ENCODE measurements at places on chromosomes 1 and 21.

GRCh38 chr1:179228783-179229213 is 679 bp downstream of the ABL2 start:
- DNase-seq = no peak

DNA sequence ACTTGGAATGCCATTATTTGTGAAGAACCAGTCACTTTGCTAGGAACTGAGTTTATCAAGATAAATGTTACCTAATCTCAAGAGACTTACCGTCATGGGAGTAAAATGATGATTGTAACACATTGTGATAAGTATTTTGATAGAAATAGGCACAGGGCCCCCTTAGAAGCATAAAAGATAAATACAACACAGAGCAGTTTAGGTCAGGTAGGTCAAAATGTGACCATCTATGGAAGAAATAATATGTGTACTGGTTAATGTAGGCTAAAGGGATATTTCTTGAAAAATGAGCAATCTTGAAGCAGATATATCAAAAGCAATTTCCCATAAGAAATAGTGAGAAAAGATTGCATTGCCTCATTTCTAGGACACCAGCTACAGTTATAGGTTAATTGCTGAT is 1386.8 kb upstream of the ADGRL2 start:
- DNase-seq = no peak

- DNase-seq = no peak
Observed at GRCh38 chr1:107862064-107862463, 102.9 kb downstream of the VAV3 start.

DNA sequence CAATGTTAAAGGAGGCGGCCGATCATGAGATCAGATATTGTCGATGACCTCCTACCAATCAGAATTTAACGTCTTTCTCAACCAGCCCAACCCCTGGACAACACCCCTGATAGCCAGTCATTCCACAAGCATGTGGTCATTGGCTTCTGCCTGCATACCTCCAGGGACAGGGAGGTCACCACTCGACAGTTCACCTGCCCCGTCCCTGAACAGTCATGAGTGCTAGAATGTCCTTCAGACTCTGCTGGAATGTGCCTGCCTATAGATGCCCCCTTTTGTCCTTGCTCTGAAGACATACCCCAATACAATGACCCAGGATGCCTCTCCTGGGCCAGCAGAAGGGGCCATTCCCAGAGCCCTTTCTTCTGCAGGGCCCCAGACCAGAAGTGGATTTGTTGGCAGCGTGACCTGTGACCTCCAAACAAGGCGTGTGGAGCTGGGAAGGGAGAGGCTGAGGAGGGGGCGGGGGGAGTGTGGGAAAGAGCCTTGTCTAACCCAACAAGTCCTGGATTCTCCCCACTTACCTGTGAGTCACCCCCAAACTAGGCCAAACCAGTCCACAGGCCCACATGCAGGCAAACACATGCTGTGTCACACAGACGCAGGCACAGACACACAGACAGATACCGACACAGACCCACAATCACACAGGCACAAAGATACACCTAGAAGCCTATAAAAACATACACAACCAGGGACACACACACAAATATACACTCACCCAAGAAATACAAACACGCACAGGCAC is 2.2 kb downstream of the CRYBG2 start:
- no peak for DNase-seq

DNA sequence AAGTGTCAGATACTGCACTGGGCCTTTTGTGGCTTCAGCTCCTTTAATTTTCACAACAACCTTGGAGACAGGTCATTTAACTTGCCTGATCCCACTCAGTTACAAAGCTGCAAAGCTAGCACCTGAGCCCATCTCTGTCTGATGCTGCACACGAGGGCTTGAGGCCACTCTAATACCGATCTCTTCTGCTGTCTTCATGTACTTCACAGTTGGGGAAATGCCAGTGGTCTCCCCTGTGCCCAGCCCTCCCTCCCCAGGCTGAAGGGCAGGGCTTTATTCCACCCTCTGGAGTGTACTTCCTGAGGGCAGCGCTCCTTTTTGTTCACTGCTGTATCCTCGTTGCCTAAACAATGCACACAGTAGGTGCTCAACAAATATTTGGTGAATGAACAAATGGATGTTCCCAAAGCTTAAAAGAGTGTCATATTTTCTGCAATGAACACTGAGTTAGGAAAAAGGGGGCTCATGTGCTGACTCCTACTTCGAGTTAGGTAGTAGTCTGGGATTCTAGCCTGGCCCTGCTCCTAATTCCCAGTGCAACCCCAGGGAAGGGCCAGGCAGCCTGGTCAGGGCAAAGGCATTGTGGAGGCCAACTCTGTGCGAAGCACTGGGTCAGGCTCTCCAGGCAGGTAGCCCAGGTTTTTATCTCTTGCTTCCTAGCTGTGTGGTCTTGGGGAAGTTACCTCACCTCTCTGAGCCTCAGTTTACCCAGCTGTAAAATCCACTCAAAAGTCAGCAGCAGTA is 1.1 kb downstream of the TMCO4 start:
- DNase-seq = no peak

DNA sequence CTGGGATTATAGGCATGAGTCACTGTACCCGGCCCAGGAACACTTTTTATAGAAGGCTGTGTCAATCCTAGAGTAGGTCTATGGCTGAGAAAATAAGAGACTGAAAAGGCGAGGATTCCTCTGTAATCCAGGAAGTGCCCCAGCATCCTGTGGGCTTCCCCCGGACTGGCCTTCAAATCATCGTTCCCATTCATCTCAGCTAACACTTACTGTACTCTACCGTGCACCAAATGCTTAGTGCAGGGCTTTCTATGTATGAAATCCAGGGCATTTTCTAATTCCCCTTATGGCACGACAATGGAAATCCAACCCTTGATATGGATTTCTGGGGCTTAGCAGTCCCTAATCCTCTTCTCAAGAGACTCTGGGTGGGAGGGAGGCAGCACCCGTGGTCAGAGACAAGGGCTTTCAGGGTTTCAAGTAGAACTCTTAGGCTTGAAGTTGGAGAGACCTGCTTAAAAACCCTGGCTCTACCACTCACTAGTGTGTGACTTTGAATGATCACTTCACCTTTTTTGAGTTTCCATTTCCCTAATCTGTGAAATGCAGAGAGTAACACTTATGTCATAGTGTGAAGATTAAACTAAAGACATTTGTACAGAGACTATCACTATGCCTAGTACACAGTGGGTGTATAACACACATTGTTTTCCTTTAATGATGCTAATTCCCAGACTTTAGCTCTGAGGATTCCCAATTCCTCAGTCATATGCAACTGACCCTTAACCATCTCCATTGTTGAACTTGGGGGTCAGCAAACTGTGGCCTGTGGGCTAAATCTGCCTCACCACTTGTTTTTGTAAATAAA is 20.3 kb downstream of the MECR start:
- no peak for DNase-seq

- no peak for DNase-seq
Observed at GRCh38 chr1:230354005-230354404, 72.1 kb downstream of the PGBD5 start.

- peak; percentile 19 for DNase-seq
Observed at GRCh38 chr1:47997289-47998200, at the start of gene TRABD2B. Gene TRABD2B (minus strand): TSS chr1:47997385.

- no peak for DNase-seq
Observed at GRCh38 chr1:177278626-177279390, 108.0 kb downstream of the BRINP2 start.

DNA sequence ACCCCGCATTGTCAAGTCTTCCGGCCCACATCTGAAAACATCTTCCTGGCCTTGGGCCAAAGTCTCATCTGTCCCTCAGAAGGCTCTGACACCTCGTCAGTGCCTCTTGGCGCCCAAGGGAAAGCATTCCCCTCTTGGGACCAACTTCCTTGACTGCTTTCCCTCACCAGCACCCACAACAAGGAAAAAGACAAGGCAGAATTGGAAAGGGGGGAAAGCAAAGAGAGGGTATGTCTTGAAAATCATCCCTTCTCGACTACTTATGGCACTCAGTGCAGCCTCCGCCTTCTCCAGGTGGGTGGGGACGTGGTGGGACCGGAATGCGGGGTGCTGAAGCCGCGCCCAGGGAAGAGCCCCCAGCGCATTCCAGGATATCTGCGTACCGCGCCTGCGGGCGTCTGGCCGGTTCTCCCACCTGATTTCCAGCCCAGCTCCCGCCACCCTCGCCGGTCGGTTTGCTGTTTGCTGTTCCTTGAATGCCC is 554 bp upstream of the SLC39A1 start:
- no peak for DNase-seq

DNA sequence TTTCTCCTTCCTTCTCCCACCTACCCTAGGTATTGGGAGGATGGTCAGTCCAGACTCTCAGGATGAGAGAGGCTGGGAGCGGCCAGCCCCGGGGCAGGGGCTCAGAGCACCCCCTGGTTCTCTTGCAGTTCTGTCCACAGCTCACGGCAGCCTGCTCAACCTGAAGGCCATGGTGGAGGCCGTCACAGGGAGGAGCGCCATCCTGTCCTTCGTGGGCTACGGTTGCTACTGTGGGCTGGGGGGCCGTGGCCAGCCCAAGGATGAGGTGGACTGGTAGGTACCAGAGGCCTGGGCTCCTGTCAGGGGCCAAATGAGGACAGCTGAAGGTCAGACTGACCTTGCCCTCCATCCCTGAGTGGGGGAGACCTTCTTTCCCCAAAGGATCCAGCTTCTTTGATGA is 4.2 kb downstream of the PLA2G2F start:
- no peak for DNase-seq

- no peak for DNase-seq
Observed at GRCh38 chr1:205633421-205633976, 1.7 kb upstream of the ELK4 start.

- DNase-seq = no peak
Observed at GRCh38 chr1:185265314-185265713, 51.7 kb downstream of the IVNS1ABP start.

- no peak for DNase-seq
Observed at GRCh38 chr1:184395370-184395769, 8.5 kb downstream of the C1orf21 start.

GRCh38 chr1:234361102-234361603 is 12.1 kb upstream of the COA6 start:
- no peak for DNase-seq

DNA sequence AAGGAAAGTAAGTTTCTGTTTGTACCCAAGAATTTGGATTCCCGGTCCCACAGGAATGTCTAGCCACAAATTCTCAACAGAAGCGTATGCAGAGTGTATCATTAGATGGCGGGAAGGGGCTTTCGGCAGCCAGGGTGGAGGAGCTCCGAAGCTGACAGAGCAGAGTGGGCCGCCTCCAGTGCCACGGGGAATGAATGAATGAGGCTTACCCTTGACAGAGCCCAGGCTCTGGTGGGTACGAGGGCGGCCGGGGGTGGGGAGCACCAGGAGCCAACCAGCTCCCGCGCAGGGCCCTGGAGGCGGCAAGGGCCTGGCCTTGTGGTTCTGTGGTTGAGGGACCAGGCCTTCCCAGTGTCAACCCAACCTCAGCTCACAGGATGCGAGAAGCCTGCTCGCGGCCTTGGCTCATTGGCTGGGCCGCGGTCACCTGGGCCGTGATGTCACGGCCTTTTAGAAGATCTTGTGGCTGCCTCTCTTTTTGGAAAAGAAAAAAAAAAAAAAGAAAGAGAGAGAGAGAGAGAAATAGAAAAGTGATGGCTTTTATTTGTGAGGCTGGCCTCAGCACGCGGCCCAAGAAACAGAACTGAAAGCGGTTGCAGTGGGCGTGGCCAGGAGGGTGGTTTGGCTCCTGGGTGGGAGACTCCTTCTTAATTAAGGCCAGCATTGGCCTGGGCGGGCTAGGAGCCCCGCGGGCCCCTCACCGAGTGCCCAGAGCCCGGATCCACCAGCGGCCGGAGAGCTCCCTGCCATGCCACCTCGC is 34.9 kb upstream of the RUNX3 start:
- DNase-seq = no peak

GRCh38 chr1:202143768-202144401 is 652 bp downstream of the ARL8A start:
- no peak for DNase-seq

- no peak for DNase-seq
Observed at GRCh38 chr1:39898191-39898590, 3.5 kb downstream of the MYCL start.

- DNase-seq = no peak
Observed at GRCh38 chr21:41966041-41966833, 12.4 kb upstream of the C2CD2 start.

DNA sequence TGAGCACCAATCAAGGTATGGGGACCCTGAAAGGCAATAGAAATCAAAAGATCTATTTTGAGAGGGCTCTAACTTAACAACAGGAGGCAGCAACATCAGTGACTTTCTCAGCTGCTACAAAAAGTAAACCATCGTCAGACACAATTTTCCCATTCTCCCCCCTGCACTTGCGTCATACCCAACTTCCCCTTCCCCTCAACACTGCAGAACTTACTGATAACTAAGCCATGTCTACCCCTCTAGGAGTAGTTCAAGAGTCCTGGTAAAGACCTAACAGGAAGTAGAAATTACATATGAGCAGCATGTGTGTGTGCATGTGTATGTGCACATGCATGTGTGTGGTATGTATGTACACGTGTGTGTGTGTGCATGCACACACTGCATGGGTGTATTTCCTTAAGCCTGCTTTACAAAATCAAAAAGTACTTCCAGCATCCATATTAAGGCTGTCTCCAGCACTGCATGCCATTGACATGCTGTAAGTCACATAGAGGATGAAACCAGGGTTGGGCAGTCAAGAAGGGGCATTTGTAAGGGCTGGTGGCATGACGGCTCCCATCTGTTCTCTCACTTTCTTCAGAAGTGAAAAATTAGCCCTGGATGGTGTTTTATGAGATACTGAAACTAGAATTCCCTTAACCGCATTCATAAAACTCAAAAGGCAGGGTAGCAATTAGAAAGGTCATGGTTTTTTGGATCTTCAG is 460.1 kb upstream of the RUNX1 start:
- DNase-seq = no peak

GRCh38 chr1:165633614-165634013 is 2.6 kb downstream of the MGST3 start:
- DNase-seq = no peak

- peak; percentile 37 for DNase-seq
Observed at GRCh38 chr21:35850029-35850428, 210.3 kb downstream of the SETD4 start.

- DNase-seq = no peak
Observed at GRCh38 chr1:107647012-107647411, 318.0 kb downstream of the VAV3 start.

GRCh38 chr1:7770997-7771822 is at the start of gene VAMP3:
Gene VAMP3 (plus strand): TSS chr1:7771296. CDS start chr1:7771384, 88 bp downstream.
- peak; percentile 58 for DNase-seq

- no peak for DNase-seq
Observed at GRCh38 chr1:194629011-194629410, 1442.6 kb upstream of the B3GALT2 start.

DNA sequence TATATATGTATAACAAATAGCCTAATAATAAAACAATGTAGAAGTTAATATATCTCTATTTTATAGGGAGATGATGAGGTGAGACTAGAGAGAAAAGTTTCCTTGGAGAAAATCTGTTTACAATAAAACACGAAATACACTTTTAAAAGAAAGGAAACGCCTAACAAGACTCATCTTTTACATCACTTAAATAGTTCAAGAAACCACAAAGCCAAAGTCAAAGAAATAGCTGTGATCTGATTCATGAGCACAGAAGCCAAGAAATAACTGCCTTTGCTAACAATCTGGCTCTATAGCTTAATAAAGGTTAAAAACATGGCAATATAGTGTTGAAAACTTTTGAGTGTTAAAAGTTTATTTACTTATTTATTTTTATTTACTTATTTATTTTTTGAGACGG is 61.5 kb downstream of the TOR3A start:
- DNase-seq = peak; percentile 87
